Subcutaneous adipose tissue (tissue), 4 donors: ENCODE measurements at places on chromosomes 3 and 15. TPM values are rescaled to one million over a fixed set of nuclear protein-coding genes. Genes with fewer than 3 reads are reported as not detected.

The CX3CR1 gene
- 0.22 TPM for total RNA-seq

The PLSCR2 gene
- not detected for total RNA-seq

The LHFPL4 gene
- total RNA-seq = not detected

The DNASE1L3 gene
- 11.5 TPM for total RNA-seq

The DYNC1LI1 gene
- total RNA-seq = 28.2 TPM

The ZNF502 gene
- 4.2 TPM for total RNA-seq

The RPL29 gene
- 1,093 TPM for total RNA-seq

The GRM2 gene
- not detected for total RNA-seq

The SETD5 gene
- 82.3 TPM for total RNA-seq

The COL6A6 gene
- total RNA-seq = 1.7 TPM

The ISG20 gene
- 9.8 TPM for total RNA-seq

The CILP gene
- 223 TPM for total RNA-seq

The SLC28A2 gene
- not detected for total RNA-seq

The SPTBN5 gene
- 0.82 TPM for total RNA-seq

The MPI gene
- total RNA-seq = 36.6 TPM

The ACTRT3 gene
- total RNA-seq = 3.8 TPM

The CLEC3B gene
- 407 TPM for total RNA-seq

The ERICH6 gene
- not detected for total RNA-seq

The TRIM42 gene
- total RNA-seq = not detected

The ZNF619 gene
- 8.1 TPM for total RNA-seq

The NR1I2 gene
- total RNA-seq = 0.68 TPM

The C3orf49 gene
- total RNA-seq = not detected

The CERS3 gene
- 4.7 TPM for total RNA-seq

The DAZL gene
- not detected for total RNA-seq

The BNC1 gene
- total RNA-seq = 0.34 TPM

The BTBD1 gene
- total RNA-seq = 79.7 TPM

The PIERCE2 gene
- not detected for total RNA-seq

The CD86 gene
- 7.0 TPM for total RNA-seq

The ZKSCAN7 gene
- 3.5 TPM for total RNA-seq

The PLA1A gene
- total RNA-seq = 3.3 TPM

The LTF gene
- total RNA-seq = 1.2 TPM

The CASR gene
- total RNA-seq = not detected

The MYO5C gene
- 9.2 TPM for total RNA-seq

The STRC gene
- 0.85 TPM for total RNA-seq

The DNAH12 gene
- total RNA-seq = 0.38 TPM

The BTLA gene
- 1.5 TPM for total RNA-seq
